Kidney epithelial cell (primary cell): ENCODE measurements at places on chromosomes 12 and 14.

- DNase-seq = no peak
Measured at GRCh38 chr12:75446857-75447256, 33.7 kb upstream of the GLIPR1 start.

GRCh38 chr12:130066742-130067141 lies 95.5 kb upstream of the FZD10 start:
- DNase-seq = no peak

DNA sequence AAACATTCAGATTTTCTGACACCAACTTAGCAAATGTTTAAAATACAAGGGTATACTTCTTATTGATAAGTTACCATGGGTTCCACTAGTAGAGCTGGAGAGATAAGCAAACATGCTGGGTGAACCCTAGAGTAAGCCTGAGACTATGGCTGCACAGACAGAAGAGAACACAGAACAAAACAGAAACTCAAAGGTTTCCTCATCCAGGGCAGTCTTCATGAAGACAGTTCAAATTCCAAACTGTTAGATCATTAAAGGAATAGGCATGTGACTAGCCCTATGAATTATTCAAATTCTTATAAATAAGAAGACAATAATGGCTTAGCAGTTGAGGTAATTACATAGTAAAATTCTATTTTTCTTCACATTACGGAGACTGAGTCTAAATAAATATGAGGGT lies 28.1 kb downstream of the BTBD7 start:
- no peak for DNase-seq

DNA sequence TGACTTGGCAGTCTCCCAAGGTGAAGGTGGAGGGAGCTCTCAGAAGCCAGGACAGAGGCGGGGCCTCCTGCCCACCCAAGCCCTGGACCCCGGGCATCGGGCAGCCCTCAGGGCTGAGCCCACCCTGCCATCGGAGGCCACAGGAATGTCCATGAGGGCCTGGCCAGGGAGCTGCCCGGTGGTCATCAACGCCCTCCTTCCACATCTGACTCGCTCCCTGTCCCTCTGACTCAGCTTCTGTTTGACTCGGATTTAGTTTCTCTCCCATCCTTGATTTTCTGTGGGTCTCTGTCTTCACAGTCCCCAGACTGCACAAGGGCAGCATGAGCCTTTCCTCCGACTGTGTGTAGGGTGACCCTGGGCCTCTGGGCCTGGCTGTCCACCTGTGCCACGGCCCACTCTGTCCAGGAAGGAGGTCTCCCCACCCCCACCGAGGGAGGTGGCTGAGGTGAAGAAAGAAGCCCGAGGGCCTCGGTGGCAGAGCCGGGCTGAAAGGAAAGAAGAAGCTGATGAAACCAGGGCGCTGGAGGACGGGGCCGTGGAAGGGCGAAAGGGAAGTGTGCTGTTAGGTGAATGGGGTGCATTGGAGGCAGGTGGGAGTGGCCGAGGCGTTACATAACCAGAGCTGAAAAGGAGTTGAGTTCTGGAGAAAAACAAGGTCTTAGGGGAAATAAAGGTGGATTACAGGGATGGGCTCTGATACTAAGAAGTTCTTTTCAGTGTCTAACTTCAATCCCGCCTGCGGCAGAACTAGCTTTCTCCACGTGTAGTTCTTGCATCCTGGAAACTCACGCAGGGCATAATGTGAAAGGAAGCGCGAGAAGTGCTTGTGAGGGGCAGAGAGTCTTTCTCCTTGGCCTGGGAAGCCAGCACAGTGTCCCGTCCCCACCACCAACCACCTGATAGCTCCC lies 16.7 kb upstream of the TMEM106C start:
- no peak for DNase-seq

DNA sequence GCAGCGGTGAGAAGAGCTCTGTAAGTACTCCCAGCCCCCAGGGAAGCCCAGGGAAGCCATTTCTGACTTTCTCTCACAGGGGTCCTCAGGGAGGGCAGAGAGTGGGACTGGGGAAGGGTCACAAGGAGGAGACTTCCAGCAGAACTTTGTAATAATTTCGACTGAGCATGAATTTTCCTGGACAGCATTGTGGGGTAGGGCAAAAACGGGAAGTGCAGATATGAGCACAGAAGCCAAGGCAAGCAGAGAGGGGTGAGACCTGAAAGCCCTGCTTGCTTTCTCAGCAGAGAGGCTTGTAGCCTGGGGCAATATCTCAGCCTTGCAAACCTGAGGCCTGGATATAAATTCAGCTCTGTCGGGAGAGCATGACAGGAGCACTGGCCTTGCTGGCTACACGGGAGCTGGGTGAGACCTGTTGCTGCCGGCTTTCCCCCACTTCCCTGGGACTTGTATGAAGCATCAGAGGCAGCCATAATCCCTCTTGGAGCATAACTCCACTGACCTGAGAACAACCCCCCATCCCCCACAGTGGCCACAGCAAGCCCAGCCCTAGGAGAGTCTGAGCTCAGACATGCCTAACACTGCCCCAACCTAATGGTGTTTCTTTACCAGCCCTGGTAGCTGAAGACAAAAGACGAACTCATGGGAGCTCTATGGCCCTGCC lies 9.8 kb upstream of the IQSEC3 start:
- no peak for DNase-seq

DNA sequence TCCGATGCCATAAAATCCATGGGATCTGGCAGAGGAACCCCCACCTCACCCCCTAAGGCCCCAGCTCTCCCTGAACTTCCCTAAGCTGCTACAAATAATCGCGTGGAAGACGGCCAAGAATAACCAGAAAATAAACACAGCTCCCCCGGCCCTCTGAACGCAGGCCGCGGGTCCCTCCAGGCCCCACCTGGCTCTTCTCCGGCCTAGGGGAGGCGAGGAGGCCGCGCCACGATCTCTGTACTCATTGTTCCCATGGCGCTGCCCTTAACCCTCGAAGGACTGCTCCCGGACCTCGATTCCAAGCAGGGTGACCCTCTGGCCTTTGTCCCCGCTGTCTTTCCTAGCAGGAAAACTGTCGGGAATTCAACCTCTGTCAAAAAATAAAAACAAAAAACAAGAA lies 33.9 kb upstream of the TBX5 start:
- DNase-seq = no peak

- DNase-seq = no peak
Measured at GRCh38 chr12:14135996-14136395, 154.6 kb upstream of the GRIN2B start.

- DNase-seq = no peak
Measured at GRCh38 chr12:108505129-108505528, 9.9 kb upstream of the FICD start.

DNA sequence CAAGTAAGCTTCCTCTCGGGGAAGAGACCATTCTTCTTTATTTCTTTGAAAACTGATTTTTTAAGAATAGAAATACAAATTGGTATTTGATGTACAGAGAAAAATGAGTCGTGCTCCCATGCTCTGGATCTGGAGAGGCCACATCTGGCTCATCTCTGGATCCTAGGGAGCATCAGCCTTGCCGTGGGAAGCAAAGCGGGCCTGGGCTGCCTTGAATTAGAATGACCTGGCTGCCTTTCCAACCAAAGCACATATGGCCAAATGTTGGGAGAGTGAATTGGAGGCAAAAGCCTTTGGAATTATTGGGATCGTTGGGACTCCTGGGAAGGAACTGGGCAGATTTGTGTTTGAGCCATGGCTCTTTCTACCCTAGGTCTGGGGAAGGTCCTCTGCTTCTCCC lies 80.0 kb downstream of the SLC25A47 start:
- no peak for DNase-seq

DNA sequence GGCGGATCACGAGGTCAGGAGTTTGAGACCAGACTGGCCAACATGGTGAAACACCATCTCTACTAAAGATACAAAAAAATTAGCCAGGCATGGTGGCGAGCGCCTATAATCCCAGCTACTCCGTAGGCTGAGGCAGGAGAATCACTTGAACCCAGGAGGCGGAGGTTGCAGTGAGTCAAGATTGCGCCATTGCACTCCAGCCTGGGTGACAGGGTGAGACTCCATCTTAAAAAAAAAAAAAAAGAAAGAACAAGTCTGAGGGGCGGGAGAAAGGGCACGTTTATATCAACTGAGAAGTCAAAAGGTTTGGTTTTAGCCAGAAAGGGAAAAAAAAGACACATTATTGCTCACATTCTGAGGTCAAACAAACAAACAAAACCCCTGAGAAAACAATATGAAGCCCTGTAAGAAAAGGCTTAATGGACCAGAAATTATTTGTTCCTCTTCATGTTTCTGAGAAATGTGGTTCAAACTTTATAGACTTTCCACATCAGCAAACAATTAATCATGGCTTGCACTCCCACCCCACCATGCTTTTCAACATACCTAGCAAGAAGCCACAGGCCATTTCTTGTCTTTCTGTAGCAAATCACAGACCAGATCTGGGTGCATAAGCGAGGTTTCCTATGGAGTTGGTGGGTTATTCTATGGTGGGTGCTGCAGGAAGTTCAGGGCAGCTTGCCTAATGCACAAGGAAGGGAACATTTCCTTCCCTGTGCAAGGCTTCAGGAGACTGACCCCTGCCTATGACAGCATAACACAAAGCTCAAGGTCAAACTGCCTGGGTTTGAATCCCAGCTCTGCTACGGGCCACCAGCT lies 80.1 kb downstream of the SSPN start:
- peak; percentile 64 for DNase-seq

DNA sequence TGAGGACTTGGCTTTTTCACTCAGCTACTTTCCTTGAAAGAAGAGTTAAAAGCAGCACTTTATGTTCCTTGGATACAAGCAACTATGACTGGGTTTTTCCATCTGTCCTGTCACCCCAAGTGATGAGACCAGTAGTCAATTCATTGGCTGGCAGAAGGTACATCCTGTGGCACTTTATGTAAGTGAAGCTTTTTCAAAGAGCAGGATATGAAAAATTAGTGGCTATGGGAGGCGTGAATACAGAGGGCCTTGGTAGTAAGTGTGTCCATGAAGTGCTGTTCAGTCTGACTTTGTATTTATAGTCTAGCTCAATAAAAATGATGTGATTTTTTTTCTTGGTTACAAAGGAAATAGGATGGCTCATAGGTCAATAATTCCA lies 68.8 kb downstream of the DRAM1 start:
- DNase-seq = no peak

DNA sequence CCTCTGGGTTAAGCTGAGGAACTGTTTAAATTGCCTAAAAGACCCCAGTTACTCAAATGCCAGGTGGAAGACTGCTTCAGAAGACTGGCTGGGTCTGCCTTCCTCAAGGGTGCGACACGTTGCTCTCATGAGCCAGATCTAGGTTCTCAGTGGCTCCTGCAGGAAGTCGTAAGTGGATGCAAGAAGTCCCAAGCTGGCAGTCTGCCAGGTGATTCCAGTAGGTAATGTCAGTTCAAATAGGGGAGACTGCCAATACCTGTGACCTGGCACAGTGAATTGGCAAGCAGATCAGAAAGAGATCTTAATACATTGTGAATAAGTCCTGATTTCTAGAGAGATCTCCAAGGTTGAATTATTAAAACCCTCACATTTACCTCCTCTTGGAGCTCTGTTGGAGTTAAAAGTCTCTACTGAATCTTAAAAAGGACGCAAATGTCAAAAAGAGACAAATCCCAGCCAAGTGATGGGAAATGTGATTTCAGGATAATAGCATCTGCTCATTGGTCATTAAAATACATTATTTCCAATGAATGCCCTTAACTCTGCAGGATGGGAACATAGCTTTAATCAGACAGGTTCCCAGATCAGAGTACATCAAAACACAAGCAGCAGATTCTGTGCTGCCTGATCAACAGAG lies 98.8 kb upstream of the FRMD6 start:
- DNase-seq = no peak

DNA sequence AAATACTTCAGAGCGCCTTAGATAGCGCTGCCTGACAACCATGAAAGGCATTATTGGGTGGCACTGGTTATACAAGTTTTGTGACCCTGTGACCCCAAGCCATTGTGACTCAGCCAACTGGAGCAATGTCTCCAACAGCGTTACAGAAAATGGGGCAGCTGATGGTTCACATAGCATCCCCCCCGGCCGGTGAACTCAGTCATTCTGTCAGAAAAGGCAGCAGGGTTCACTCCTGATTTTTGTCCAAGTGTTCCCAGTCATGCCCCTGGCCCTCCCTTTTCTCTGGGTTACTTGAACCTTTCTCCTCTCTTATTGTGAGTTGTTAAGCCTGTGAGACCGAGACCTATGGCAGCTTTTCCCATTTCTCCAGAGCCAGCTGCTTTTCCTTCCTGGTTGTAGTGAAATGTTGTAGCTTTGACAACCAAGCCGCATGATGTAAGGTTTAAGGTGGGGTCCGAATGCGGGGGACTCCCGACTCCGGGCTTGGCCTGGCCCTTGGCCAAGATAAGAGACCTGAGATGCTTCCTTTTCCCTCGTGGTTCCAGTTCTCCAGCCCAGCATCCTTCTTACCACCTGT lies 22.0 kb downstream of the CD9 start:
- DNase-seq = no peak

- DNase-seq = no peak
Measured at GRCh38 chr12:54261815-54262402, 18.0 kb downstream of the CBX5 start.

GRCh38 chr12:93315907-93316622 lies 61.7 kb upstream of the NUDT4 start:
- no peak for DNase-seq

GRCh38 chr12:5497329-5498053 lies 65.6 kb downstream of the NTF3 start:
- DNase-seq = no peak

- no peak for DNase-seq
Measured at GRCh38 chr12:116148844-116149243, 128.6 kb downstream of the MED13L start.

- no peak for DNase-seq
Measured at GRCh38 chr12:110337912-110338710, 57.1 kb downstream of the ATP2A2 start.

GRCh38 chr14:43539210-43539609 lies 967.9 kb downstream of the FSCB start:
- peak; percentile 5 for DNase-seq

- peak; percentile 90 for DNase-seq
Measured at GRCh38 chr12:57389033-57389432, 41.8 kb downstream of the R3HDM2 start.

GRCh38 chr12:29551812-29552211 lies 54.3 kb upstream of the OVCH1 start:
- DNase-seq = no peak

GRCh38 chr12:109539508-109539907 lies 33.8 kb downstream of the MMAB start:
- DNase-seq = no peak

GRCh38 chr14:71686677-71687076 lies 245.6 kb upstream of the RGS6 start:
- DNase-seq = no peak

DNA sequence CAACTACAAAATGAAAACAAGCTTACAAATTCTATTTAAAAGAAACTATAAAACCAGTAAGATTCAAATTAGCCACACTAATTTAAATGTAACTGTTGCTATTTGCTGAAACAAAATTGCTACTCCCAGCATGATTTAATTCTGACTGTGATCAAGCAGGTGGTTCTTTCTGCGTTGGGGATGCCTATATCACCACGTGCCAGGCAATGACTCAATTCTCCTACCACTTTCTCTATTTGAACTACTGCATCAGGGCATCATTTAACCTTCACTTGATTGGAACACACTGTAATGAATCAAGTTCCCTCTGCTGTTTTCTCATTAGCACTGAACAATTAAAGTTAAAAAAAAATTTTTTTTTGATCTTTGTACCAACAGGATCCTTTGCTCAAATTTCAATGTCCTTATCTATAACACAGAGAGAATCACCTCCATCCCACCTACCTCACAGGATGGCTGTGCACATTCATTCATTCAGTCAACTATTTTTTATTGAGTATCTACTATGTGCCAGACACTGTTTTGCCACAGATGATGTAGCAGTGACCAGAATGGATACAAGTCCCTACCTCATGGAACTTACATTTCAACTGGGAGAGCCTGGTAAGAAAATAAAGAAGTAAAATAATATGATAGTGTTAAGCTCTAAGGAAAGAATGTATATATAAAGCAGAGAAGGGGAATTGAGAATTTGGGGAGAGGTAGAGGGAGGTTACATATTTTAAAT lies 8.0 kb upstream of the ACTN1 start:
- DNase-seq = no peak

GRCh38 chr12:132529906-132530305 lies 40.0 kb downstream of the FBRSL1 start:
- DNase-seq = no peak
